Dermis microvascular lymphatic vessel endothelial cell (primary cell): ENCODE measurements at places on chromosomes 13 and 19. TPM values are rescaled to one million over a fixed set of nuclear protein-coding genes. Genes with fewer than 3 reads are reported as not detected.

Gene FBN3
- total RNA-seq, result not detected in 2 replicates

Gene REEP6
- 0.26 and 0.51 TPM in 2 replicates for total RNA-seq

Gene CLDND2
- not detected in 2 replicates for total RNA-seq

Gene HMGB1
- 120 and 230 TPM in 2 replicates for total RNA-seq

Gene SLC25A41
- 0.13 TPM in 2 replicates for total RNA-seq

Gene PRTN3
- total RNA-seq, result not detected in 2 replicates

Gene ALDH16A1
- 41.3 and 61.4 TPM in 2 replicates for total RNA-seq

Gene CEACAM16
- total RNA-seq, result not detected in 2 replicates

Gene CLEC11A
- 1.3 and 2.1 TPM in 2 replicates for total RNA-seq
